Tibial nerve (tissue), 4 donors: ENCODE measurements at places on chromosomes 11 and 22. TPM values are rescaled to one million over a fixed set of nuclear protein-coding genes. Genes with fewer than 3 reads are reported as not detected.

The CDC42EP2 gene
- total RNA-seq = 39.6 TPM

The UCP3 gene
- total RNA-seq = 0.78 TPM

The MMP13 gene
- not detected for total RNA-seq

The CHRM1 gene
- total RNA-seq = not detected

The SLC22A6 gene
- total RNA-seq = not detected

The ACRV1 gene
- not detected for total RNA-seq

DNA sequence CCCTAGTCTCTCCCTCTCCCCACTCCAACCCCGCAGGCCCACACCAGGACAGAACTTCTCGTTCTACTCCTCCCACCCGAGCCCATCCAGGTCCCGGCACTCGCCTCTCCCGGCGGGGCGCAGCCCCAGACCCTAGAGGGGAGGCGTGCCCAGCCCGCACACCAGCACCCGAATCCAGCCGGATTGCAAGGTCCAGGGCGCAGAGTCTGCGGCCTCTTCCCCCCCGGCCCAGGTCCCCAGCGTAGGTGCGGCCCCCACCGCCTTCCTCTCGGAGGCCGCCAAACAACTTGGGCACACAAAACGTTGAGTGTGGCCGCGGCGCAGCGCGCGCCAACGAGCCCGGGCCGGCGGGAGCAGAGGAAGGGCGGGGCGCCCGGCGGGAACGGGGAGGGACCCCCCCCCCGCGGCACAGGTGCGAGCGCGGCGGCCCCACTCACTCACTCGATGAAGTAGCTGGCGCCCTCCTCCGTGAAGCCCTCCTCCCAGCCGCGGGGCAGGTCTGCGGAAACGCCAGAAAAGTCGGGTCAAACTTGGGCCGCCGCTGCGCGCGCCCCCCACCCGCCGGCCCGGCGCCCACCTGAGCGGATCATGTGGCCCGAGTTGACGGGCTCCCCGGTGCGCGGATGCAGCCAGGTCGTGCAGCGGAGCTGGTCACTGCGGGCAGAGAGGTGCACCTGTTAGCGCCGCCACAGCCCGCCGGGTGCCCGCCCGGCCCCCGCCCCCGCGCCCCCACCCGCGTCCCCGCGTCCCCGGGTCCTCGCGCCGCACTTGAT, 480 bp downstream of the PLEKHA7 start:
- no peak for DNase-seq

DNA sequence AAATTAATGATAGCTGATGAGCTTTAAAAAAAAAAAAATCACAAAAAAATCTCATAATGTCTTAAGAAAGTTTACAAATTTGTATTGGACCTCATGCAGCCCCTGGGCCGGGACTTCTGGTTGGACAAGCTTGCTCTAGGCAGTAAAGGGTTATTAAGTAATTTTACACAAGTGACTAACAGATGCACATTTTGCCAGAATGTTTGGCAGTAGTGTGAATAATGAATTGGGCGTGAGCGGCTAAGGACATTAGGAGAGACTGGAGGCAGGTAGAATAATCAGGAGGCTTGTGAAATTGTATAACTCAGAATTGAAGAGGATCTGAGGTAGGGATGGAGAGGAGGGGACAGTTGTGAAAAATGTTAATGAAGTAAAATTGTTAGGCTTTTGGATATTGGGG, 77.4 kb downstream of the HIPK3 start:
- no peak for DNase-seq

DNA sequence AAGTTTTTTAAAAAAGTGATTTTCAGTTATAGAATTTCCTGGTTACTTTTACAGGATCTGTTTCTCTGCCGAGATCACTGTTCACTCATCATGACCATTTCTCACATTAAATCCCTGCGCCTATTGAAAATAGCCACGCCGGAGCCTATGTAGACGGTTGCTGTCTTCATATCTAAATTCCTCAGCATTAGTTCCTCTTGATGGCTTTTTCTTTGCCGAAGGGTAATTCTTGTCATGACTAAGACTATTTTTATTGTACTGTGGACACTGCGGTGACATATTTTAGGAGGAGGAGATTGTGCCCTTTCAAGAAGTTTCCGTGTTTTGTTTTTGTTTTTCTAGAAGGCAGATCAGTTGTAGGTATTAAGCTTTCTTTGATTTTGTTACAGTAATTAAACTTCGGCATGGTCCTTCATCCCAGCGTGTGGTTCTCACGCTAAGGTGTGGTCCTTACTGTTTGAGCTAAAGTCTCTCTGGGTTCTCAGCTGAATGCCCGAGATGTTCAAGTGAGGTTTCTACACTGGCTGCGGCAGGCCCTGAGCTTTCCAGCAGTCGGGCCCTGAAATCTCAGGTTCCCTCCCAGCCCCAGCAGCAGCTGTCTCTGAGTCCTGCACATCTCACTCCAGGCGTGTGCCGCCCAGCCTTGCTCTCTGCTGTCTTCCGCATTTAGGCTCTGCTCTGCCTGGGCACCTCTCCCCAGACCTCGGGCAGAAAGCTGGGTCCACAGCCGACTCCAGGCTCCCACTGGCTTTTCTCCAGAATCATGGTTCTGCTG, 1110.5 kb downstream of the TBC1D22A start:
- DNase-seq = no peak

GRCh38 chr22:22913989-22914388, 26.4 kb downstream of the IGLL5 start:
- no peak for DNase-seq

DNA sequence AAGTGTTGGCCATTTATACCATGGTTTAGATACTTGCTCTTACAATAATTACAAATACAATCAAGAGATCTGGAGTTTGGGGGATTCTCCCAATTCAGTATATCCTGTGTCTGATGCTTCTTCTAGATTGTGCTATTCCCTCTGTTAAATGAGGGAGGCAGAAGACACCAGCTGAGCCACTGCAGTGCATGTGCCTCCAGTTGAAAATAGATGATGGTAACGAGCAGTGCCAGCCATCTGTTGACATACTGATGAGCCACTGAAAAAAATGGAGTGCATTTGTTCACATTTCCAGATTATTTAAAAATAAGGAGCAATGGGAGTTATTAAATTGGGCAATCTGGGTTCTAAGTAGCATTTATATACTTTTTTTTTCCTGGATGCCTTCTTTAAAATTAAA, 1428.0 kb upstream of the TENM4 start:
- no peak for DNase-seq

- DNase-seq = no peak
Measured at GRCh38 chr11:27839226-27839913, 139.1 kb upstream of the BDNF start.

DNA sequence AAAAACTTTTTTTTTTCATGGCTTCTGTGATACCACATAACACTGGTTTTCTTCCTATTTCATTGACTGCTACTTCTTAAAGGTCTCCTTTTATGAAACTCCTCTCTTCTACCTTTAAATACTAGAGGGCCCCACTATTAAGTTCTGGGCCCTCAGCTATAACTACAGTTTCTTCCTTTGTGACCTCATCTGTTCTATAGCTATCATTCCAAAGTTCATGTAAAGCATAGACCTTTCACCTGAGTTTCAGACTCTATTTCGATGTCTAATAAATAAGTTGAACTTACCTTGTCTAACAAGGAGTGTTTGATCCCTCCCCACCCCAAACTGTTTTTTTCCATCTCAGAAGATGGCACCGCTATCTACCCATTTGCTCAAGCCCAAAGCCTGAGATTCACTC, 35.2 kb downstream of the PAAF1 start:
- no peak for DNase-seq

GRCh38 chr11:112744041-112744440, 217.2 kb upstream of the NCAM1 start:
- no peak for DNase-seq

GRCh38 chr22:39514373-39514973, 5.9 kb upstream of the ATF4 start:
- DNase-seq = peak; percentile 72

DNA sequence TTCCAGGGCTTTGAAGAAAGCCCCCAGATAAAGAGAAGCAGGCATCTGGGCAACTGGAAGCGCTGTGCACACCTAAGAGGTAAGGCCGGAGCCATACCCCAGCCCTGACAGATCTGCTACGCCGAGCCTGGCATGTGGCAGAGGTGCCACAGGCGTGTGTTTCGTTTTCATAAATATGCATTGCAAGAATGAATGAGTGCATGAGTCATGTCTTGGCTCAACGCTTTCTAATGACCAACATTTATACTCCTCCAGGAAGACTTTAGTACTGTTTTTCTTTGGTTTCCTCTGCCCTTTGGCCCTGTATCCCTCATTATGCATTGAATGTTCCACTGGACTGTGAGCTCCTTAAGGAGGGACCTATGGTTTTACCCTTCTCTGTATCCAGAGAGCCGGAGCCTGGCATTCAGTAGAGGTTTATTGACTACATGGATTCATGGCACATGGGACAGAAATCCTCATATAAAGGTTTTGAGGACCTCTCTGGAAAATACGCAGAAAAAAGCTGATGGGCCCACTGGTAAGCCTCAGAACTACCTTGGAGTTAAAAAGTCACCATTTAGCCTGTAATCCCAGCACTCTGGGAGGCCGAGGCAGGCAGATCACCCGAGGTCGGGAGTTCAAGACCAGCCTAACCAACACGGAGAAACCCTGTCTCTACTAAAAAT, 38.9 kb upstream of the CSNK2A3 start:
- no peak for DNase-seq

GRCh38 chr22:37464181-37464580, 22.0 kb downstream of the MFNG start:
- DNase-seq = no peak

DNA sequence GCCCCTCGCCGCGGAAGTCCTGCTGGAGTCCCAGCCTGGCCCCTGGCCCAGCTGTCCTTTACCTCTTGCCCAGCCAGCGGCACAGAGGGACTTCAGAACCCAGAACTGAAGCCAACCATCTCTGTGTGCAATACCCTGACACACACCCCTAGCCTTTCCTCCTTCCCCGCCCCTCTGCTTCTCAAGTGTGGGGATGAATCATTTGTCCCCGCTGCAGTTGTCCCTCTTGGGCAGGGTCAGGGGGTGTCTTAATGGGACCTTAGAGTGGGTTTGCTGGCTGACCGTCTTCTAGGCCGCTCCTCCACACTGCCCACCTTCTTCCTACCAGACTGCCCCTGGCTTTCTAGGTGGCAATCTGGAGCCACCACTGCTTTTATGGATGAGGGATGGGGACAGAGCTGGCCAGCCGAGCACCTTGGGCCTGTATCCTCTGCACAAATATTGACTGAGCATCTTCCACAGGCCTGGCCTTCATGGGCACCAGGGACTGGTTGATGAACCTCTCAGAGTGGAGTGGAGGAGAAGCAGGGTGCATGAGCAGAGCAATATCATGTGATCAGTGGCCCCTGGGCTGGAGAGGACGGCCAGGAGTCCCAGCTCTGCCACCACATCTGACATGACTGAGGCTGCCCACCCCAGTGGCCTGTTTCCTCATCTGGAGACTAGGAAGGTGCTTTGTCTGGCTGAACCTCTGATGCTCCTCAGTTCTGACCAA, 668 bp upstream of the CHST1 start:
- DNase-seq = peak; percentile 28

DNA sequence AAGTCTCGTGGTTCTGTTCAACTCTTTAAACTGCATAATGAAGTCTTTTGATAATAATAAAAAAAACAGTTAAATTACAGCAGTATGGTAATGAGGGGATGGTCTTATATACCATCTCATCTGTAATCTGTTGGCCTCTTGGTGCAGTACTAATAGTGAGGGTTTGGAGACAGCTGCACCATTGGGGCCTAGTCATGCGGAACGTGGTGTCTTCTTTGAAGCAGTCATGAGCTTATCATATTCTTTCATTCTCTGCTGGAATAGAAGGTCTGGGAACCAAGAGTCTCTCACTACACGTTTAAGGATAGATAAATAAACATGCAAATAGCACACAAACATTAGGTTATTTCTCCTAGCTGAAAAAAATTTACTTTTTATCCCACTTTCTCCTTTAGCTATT, 40.9 kb upstream of the OR9Q1 start:
- DNase-seq = no peak

DNA sequence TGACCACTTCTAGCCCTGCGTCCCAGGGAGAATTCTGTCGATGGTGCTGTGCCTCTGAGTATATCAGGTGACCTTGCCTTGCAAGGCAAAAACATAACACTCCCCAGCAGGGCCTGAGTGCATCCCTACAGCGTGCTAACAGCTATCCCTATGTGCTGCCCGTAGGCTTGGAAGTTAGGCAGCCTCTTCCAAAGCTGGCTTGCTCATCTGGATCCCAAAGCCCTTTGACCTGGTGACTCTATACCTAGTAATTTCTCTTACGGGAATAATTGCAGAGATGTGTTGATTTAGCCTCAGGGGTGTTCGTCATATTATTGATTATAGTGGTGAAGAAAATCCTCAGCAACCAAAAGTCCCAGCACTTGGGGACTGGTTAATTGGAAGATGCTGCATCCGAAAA, 32.6 kb upstream of the CRYBB3 start:
- no peak for DNase-seq

GRCh38 chr11:1327064-1327460, 17.6 kb upstream of the TOLLIP start:
- DNase-seq = no peak

GRCh38 chr11:124676386-124676785, 2.7 kb downstream of the SPA17 start:
- DNase-seq = no peak

- no peak for DNase-seq
Measured at GRCh38 chr11:105592035-105592434, 17.8 kb upstream of the GRIA4 start.

GRCh38 chr22:24435861-24436371, 8.5 kb downstream of the ADORA2A start:
- DNase-seq = peak; percentile 5
